H1 (cell line): ENCODE measurements at places on chromosomes 7 and 10. TPM values are rescaled to one million over a fixed set of nuclear protein-coding genes. Genes with fewer than 3 reads are reported as not detected.

GRCh38 chr7:1937252-1937605 is 267.2 kb downstream of the ELFN1 start:
- no peaks in the 10 kb centered on the region; the same call in 1 of the 2 replicates for H3K4me1 ChIP-seq
- no peak overlapping the region for H3K4me3 ChIP-seq
- H3K27ac ChIP-seq, result no peak overlapping the region

DNA sequence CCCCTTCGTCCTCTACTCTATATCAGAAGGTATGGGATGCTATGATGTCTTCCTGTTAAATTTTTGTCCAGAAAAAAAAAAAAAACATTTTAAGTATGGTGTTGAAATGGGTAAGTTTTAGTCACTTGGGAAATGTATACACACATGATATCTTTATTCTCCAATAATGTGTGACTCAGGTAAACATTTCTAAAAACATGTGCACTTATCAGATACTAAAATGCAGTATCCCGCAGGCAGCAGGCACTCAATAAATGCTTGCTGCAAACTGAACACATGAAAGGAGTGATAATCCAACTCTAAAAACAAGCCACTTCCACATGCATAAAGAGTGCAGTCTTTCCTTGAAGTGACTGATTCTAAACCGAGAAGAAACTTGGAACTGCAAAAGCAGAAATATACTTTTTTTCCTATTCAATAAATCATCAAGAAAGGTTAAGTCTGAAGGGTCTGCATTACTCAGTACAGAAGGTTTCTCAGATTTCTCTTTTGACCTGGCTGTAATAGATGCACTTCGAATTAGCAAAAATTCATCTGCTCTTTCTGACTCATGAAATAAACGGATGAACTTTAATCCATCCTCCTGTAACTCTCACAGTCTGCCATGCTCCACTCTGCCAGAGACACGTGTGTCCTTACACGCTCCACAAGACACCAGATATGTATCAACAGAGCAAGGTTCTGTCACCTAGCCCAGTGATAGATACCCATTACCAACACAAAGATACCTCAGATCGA is 84.0 kb downstream of the HIPK2 start:
- no peaks in the 10 kb centered on the region for H3K4me1 ChIP-seq
- H3K27ac ChIP-seq, result no peak overlapping the region
- no peak overlapping the region for H3K4me3 ChIP-seq
- no peak for DNase-seq
- no peaks in the 10 kb centered on the region for H3K36me3 ChIP-seq

The ZFAND4 gene
- total RNA-seq, result 16.0 and 17.8 TPM in 2 replicates

GRCh38 chr10:21385996-21386585 is 139.4 kb downstream of the SKIDA1 start:
- H3K27me3 ChIP-seq, result no peaks in the 10 kb centered on the region
- no peaks in the 10 kb centered on the region for H3K36me3 ChIP-seq
- H3K4me1 ChIP-seq, result peaks cover 16% of the 10 kb centered on the region
- no peak for DNase-seq

- H3K4me3 ChIP-seq, result no peak overlapping the region
- no peaks in the 10 kb centered on the region for H3K27me3 ChIP-seq
- DNase-seq, result no peak
- no peak overlapping the region for H3K27ac ChIP-seq
- H3K36me3 ChIP-seq, result no peaks in the 10 kb centered on the region
- H3K4me1 ChIP-seq, result no peaks in the 10 kb centered on the region
Observed at GRCh38 chr10:88642209-88642608, 22.0 kb upstream of the LIPF start.

The TSPAN33 gene
- total RNA-seq, result 47.1 TPM in 2 replicates

DNA sequence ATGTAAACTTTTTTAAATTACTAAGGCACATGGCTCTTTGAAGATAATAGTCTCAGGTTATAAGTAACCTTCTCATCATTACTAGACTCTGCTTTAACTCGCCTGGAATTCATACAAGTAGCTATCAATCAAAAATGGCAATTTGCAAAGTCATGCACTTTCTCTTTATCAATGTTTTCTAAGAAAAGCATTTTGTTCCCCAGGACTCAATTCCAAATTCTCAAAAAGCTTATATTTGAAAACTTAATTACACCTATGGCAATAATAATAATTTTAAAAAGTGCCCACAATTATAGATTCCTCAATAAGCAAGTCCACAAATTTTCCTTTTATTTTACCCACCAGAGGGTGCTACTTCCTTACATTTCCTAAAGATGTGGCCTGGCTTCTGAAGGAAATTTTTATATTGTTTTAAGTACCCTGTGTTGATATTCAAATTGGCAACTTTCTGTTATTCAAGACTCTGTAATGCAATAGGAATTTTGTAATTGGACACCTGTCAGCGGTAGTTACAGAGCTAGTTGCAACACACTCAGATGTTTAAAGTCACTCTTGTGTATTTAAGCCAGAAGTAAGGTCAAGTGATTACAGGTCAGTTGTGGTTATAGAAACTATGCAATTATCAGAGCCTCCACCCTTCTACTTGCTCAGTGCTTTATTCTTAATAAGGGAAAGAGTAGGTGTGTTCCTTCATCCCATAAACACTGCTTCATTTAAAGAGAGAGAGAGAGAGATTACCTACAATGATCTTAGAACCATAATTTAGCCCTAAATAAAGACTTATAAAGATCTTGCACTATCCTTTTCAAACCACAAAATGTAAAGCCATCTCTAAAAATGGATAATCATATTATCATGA is 47.1 kb upstream of the HYAL4 start:
- no peaks in the 10 kb centered on the region for H3K27me3 ChIP-seq
- no peak overlapping the region for H3K4me3 ChIP-seq
- H3K27ac ChIP-seq, result no peak overlapping the region
- peaks cover 3% of the 10 kb centered on the region; the same call in 1 of the 2 replicates for H3K4me1 ChIP-seq
- peak; percentile 31 for DNase-seq

DNA sequence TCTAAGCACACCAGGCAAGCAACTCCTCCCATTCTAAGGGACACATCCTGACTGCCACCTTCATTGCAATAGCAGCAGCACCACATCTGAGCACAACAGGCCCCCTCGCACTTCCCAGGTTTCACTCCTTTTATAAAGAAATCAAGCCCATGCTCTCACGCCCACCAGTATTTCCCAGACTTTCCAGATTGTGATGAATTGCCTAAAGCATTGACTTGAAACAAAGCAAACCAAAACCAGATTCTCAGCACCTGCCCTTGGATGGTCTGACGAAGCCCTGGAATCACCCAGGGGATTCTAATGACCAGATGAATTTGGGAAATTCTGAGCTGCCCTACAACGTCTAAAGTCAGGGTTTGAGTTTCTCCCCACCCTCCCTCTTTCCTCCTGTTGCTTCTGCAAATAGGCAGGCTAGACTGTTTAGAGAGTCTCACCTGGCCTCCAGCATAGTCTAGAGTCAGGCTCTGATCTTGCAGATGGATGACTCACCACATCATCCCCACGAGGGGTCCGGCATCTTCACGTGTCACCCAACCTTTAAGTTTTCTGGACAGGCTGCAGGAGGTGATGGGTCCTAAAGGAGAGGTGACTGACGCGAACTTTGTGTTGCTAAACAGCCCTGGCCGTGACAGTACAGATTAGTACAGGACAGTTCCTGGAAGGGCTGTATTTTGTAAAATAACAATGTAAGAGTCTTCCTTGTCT is 198.0 kb downstream of the SKIDA1 start:
- H3K27ac ChIP-seq, result no peak overlapping the region
- H3K4me1 ChIP-seq, result peaks cover 4% of the 10 kb centered on the region
- DNase-seq, result no peak
- H3K36me3 ChIP-seq, result no peaks in the 10 kb centered on the region
- H3K4me3 ChIP-seq, result no peak overlapping the region

GRCh38 chr10:67606572-67606971 is 89.4 kb downstream of the CTNNA3 start:
- H3K36me3 ChIP-seq, result no peaks in the 10 kb centered on the region
- no peak for DNase-seq
- no peak overlapping the region for H3K4me3 ChIP-seq
- H3K4me1 ChIP-seq, result no peaks in the 10 kb centered on the region

DNA sequence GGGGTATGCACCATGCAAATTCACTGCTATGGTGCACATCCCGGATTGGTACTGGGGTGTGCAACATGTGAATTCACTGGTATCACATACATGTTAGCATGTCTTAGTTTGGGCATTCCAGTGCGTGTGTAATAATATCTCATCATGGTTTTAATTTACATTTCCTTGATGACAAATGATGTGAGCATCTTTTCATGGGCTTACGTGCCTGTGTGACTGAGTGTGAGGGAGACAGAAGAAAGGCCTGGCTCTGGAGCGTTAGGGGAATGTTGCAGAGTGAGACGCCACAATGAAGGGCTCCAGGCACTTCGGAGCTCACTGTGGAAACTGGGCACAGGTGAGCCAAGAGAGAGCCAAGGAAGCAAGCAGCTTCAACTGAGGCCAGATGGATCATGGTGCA is 162.6 kb downstream of the UBE2H start:
- H3K27me3 ChIP-seq, result peaks cover 60% of the 10 kb centered on the region
- H3K4me1 ChIP-seq, result peaks cover 10% of the 10 kb centered on the region
- no peak for DNase-seq
- no peaks in the 10 kb centered on the region for H3K36me3 ChIP-seq

DNA sequence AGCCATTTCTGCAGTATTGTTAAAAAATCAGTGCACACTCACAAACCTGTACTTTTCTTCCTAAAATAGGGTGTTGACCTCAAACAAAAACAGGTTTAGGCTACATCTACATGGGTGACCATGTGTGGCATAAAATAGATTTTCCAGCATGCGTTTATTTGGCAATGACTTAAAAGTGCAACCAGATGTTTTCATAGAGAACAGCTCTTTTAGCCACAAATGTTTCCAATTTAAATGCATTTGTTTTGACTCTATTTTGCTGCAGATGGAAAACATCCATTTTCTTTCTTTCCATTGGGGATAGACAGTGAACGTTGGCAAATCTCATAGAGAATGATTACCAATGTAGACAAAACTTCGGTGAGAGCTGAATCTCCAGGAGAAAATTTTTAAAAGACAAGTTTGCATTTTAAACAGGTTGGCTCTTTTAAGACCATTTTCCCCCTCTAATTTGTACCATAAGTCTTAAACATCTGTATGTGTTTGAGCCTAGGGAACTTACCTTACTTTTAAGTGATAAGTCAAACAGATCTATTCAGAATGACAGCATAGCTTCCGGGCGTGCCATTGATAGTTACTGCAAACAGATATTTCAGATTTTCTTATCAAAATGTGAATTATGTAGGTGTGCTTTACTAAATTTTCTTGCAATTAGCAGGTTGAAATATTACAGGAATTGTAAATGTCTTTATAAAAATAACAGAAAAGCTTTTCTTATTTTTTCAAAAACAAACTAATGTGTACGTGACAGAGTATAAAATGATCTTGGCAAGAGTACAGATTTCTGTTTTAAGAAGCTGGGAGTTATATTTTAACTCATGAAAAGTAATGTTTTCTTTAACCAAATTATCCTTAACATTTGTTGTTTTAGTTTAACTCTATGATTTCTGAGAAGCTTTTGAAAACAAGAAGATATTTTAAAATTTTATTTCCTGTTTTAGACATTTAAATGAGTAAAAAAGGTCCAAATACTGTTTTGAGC is 144.9 kb downstream of the HGF start:
- no peak overlapping the region for H3K4me3 ChIP-seq
- H3K36me3 ChIP-seq, result no peaks in the 10 kb centered on the region
- H3K27ac ChIP-seq, result no peak overlapping the region
- H3K27me3 ChIP-seq, result no peaks in the 10 kb centered on the region
- no peak for DNase-seq

DNA sequence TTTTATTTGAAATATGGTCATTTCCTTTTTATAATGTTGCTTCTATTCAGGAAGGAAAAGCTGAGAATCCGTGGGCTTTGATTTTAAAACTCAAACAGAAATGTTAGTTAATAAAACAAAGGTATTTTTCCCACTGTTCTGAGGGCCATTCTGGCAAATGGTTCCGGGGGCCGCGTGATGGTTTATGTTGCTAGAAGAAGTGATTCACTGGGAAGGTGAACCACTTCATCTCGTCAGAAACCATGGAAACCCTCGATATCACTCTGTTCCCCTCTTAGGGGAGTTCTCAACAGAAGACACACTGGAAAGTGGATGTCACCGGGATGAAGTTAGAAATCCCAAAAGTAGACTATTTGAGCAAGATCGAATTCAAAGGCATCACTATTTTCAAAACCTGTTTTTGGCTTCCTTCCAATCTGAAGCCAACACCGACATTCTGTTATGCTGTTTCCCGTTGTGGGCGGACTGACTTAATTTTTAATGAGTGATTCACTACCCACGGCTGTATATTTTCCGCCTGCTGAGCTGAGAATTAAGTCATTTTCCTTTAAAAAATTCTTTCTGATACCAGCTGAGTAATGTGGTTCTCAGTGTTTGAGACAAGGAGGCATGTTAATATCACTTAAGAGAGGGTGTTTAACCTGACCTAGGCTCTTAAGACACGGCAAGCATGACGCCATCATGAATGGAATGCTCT is 84.1 kb downstream of the PTPRE start:
- H3K27me3 ChIP-seq, result no peaks in the 10 kb centered on the region
- no peak for DNase-seq
- H3K27ac ChIP-seq, result no peak overlapping the region
- no peak overlapping the region for H3K4me3 ChIP-seq
- no peaks in the 10 kb centered on the region for H3K36me3 ChIP-seq

DNA sequence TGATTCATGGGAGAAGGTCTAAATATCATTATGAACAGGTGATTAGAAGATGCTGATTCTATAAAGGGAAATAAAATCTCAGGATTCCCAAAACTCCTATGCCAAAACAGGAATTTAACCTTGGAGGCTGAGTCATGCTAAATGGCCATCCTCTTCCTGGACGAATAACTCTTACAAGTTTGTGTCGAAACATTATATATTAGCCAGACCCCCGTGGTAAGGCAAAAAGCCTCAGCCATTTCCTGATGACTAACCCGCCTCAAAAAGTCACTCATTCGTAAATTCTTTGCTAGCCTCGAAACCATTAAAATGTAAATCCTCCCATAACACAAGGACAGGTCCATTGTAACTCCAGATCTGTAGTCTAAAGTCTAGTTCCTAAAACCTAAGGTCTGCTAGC is 32.0 kb downstream of the CUL2 start:
- H3K36me3 ChIP-seq, result peaks cover 8% of the 10 kb centered on the region; the same call in 1 of the 2 replicates
- DNase-seq, result no peak

DNA sequence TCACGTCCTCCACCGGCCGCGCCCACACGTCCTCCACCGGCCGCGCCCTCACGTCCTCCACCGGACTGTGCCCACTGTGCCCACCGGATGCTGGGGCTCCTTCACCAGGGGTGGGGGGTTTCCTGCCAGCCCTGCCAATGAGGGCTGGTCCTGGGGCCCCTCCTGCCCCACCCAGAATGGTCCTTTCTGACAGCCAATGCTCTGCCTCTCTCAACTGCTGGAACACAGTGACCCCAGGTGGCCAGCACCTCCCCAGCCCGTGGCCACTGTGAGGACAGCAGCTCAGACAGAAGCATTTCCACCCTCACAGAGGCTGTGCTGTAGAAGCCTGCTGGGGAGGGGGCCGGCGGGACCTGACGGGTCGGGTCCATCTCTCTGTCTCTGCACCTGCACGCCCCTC is 90.1 kb upstream of the DNAAF5 start:
- no peak overlapping the region for H3K4me3 ChIP-seq
- H3K27ac ChIP-seq, result no peak overlapping the region
- no peak for DNase-seq
- no peaks in the 10 kb centered on the region for H3K4me1 ChIP-seq
- no peaks in the 10 kb centered on the region for H3K36me3 ChIP-seq
- no peaks in the 10 kb centered on the region for H3K27me3 ChIP-seq

- H3K36me3 ChIP-seq, result no peaks in the 10 kb centered on the region
- no peak overlapping the region for H3K27ac ChIP-seq
- DNase-seq, result no peak
Observed at GRCh38 chr7:81264116-81264515, 345.3 kb upstream of the SEMA3C start.

The RTKN2 gene
- 22.1 and 24.6 TPM in 2 replicates for total RNA-seq

- H3K36me3 ChIP-seq, result no peaks in the 10 kb centered on the region
- no peaks in the 10 kb centered on the region for H3K4me1 ChIP-seq
- H3K4me3 ChIP-seq, result no peak overlapping the region
- no peak overlapping the region for H3K27ac ChIP-seq
- no peaks in the 10 kb centered on the region for H3K27me3 ChIP-seq
Observed at GRCh38 chr10:60801522-60801921, 23.2 kb downstream of the CDK1 start.
